HTR-8/SVneo (cell line): ENCODE measurements at places on chromosomes 11 and 22.

DNA sequence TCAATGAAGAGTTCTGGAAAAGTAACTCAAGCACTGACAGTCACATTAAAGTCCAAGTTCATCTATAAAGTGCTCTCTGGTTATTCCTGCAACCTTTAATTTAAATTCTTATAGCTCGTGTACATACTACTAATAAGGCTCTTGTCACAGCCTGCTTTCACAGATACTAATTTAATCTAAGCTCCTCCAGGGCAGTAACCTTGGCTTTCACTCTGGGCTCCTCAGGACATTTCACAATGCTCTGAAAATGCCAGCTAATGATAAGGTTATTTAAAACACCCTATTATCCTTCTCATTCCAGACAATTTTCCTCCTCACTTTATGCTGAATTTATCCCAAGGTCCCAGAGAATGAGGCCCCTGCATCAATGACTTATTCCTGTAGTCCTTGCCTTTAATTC lies 242.7 kb upstream of the CCDC90B start:
- no peak for DNase-seq

GRCh38 chr11:8250981-8251615 lies 12.6 kb downstream of the LMO1 start:
- DNase-seq = no peak

- no peak for DNase-seq
These were observed 129.5 kb downstream of the FAM76B start for GRCh38 chr11:95660038-95660437.

DNA sequence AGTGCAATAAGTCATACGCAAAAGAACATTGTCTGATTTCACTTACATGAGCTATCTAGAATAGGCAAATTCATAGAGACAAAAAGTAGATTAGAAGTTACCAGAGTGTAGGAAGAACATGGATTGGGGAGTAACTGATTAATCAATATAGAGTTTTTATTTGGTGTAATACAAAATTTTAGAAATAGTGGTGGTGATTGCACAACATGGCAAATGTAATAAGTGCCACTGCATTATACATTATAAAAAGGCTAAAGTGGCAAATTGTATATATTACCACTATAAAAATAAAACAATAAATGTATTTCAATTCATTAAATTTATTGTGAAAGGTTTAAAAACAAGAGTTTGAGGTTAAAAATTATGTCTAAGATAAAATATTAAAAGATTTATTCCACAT lies 8.7 kb upstream of the OR51B4 start:
- no peak for DNase-seq

DNA sequence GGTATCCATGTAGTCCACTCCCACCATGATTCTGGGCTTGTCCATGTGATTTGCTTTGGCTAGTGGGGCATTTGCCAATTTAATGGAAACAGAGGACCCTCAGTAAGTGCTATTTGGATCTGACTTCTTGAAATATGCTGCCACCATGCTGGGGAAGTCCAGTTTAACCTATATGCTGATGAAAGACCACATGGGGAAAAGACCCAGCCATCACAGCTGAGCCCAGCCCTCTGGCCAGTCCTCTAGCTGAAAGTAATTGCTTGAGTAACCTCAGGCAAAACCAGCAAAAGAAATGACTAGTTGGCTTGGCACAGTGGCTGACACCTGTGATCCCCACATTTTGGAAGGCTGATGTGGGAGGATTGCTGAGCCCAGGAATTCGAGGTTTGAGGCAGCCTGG lies 61.5 kb downstream of the ATG16L2 start:
- no peak for DNase-seq

GRCh38 chr11:121748068-121748467 lies 295.3 kb upstream of the SORL1-AS1 start:
- DNase-seq = no peak

DNA sequence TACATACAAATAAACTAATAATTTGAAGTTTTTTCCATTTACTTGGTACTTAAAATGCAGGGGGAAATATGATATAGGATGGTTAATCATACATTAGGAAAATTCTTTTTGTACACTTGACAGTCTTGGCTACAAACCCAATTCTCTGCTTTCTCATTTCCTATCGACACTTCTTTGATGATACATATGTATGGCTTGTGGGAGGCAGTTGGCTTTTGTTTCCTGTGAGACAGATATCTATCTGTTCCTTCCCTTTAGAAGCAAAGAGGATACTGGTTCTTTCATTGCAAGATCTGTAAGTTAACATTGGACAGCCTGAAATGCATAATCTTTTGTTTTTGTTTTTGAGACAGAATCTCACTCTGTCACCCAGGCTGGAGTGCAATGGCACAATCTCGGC lies 47.9 kb upstream of the ADORA2A start:
- DNase-seq = no peak

GRCh38 chr11:122359081-122359571 lies 243.1 kb upstream of the BLID start:
- DNase-seq = no peak

DNA sequence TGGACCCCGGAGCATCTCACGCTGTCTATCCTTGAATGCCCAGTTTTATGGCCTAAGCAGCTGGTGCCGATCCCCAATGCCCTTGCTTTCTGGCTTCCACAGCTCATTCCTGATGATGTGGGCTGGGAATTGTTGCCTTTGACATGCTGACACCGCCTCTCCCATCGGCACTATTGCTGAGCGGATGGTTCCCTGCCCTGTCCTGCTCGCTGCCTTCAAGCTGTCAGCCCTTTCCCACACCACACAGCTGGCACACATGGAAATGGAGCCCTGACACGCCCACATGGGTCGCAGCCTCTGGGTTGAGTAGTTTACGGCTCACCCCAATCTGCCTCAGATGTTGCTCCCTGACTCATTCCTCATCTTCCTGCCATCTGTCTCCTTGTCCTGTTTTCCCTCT lies 110.2 kb upstream of the SESN3 start:
- DNase-seq = no peak

GRCh38 chr11:2516276-2517015 lies 71.6 kb downstream of the KCNQ1 start:
- DNase-seq = no peak

- no peak for DNase-seq
These were observed 43.6 kb upstream of the TTLL12 start for GRCh38 chr22:43230571-43230970.

DNA sequence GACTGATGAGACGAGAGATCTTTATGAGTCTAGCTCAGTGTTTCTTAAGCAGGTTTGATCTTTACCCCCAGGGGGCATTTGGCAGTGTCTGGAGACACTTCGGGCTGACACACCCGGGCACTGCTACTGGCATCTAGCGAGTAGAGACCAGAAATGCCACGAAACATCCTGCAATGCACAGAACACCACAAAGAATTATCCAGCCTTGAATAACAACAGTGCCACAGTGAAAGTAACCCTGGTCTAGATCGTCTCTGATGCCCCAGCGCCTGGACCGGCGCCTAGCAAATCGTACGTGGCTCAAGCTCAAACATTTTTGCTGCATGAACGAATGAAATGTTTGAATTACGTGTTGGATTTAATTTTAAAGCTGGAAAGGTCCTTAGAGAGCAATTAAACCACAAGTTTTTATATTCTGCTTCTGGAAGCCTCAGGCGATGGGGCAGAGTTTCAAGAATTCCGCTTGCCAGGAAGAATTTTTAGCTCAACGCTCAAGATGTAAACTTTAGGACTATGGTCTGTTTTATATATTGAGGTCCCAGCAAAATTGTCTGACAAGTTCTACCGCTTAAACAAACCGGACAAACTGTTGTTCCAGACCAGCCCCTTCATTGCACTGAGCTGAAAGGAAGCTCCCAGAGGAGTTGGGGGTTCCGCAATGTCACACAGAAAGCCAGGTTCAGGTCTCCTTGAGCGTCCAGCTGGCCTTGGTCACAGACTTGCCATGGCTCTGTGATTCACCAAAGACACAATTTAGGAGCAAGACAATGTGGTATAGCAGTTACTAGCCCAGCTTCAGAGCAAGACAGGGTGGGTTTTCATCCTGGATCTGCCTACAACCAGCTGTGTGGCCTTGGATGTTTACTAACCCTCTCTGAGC lies 44.2 kb upstream of the SMTN start:
- peak; percentile 12 for DNase-seq

GRCh38 chr11:31120428-31120827 lies 249.1 kb downstream of the DCDC1 start:
- DNase-seq = no peak

DNA sequence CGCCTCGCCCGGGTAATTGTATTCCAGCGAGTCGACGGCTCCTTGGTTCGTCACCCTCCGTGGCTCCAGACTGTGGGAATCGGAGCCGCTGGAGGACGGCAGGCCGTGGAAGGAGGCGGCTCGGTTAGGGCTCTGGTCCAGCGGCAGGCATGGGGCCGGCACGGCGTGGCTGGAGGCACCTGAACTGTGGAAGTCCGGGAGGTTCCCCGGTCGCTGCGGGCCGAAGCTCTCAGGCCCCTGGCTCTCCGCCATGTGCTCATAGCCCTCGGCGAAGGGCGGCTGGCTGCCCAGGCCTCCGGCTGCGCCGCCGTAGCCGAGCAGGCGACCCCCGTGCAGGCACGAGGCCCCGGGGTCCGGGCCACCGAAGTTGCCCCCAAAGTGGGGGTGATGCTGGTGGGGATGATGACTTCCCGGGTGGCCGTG lies 1.7 kb downstream of the MN1 start:
- no peak for DNase-seq
